Activated T-cell treated with anti-CD3 and anti-CD28 coated beads, Interleukin-2, amount 50 U/mL, for 48 hours (primary cell): ENCODE measurements at places on chromosomes 2 and 18.

- peak; percentile 24 for DNase-seq
These were observed 276.7 kb downstream of the DSEL start for GRCh38 chr18:67239826-67240225.

DNA sequence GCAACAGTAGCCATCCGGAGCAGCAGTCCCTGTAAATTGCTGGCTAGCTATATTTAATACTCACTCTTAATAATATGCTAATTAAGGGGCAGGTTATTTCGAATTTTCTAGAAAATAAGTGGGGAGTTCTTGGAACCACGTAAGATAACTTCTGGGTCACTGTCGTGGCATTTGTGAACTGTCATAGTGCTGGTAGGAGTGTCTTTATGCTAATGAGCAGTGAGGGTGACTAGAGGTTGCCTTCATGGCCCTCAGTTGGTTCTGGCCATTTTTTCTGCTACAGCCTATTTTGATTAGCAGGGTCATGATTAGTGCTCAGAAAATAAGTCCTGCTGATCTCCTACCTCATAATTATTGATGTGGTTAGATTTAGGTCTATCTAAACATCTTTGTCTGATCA lies 249.9 kb upstream of the RASGRP3 start:
- DNase-seq: no peak

DNA sequence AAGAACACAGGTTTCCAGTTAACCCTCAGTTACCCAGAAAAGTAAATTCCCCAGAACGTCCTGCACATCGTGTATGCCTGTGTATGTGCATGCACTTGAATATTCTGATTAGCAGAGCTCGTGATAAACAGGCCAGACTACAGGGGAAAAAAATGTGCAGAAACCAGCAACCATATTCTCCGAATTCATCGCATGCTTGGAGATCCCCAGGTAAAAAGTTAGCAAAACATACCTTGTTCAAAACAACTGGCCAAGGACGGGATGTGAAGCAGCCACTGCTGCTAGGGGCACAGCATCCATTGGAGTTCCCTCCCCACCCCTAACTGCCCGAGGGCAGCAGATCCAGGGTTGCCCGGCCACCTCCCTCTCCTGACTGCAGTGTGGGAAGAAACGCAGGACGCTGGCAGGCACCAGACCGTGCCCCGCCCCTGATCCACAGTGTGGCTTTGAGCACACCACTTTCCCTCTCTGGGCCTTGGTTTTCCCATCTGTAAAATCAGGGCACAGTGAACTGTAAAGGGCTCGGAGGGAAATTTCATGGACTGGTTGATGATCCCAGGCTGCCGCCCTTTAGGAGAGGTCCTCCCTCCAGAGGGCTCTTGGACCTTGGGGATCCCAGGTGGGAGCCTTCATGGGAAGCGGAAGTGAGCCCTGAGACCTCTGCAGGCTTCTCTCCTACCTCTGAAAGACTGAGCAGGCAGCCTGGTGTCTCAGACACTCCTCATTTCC lies 11.9 kb upstream of the ARID5A start:
- DNase-seq: peak; percentile 54

GRCh38 chr2:239196474-239197021 lies 204.3 kb downstream of the HDAC4 start:
- no peak for DNase-seq
